Activated T-helper 1 cell treated with anti-CD3 and anti-CD28 coated beads, Interleukin-2, amount 50 U/mL, for 16 hours (primary cell): ENCODE measurements at places on chromosomes 1 and 21.

- DNase-seq, result no peak
These were observed 91.4 kb upstream of the LYPLAL1 start for GRCh38 chr1:219081943-219082925.

DNA sequence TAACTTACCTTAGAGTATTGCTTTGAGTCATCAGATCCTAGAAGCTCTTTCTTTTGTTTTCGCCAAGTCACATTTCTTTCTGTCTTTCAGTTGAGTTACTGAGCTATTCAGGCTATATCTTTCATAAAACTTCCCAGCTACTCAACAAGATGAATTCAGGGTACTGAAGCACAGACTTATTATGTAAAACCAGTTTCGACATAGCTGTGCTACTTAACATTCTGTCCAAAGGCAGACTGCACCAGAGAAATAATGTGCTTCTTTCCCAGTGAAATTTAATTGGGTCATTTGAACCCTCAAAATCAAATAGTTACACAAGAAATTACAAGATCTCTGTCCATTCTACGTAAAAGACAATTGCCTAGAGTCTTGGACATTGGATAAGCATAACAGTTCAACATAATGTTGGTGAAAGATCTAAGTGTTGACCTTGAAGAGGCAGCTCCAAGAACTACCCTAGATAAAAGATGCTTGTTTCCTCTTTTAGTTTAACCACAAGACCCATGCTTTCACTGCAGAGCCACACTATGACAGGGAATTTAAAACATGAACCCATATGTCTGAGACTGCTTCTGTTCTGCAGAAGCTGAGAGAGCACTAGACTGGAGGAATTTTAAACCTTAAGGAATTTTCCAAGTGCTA lies 163.2 kb downstream of the LRRC40 start:
- no peak for DNase-seq

- no peak for DNase-seq
These were observed 4.7 kb downstream of the AMY2B start for GRCh38 chr1:103576065-103576464.

DNA sequence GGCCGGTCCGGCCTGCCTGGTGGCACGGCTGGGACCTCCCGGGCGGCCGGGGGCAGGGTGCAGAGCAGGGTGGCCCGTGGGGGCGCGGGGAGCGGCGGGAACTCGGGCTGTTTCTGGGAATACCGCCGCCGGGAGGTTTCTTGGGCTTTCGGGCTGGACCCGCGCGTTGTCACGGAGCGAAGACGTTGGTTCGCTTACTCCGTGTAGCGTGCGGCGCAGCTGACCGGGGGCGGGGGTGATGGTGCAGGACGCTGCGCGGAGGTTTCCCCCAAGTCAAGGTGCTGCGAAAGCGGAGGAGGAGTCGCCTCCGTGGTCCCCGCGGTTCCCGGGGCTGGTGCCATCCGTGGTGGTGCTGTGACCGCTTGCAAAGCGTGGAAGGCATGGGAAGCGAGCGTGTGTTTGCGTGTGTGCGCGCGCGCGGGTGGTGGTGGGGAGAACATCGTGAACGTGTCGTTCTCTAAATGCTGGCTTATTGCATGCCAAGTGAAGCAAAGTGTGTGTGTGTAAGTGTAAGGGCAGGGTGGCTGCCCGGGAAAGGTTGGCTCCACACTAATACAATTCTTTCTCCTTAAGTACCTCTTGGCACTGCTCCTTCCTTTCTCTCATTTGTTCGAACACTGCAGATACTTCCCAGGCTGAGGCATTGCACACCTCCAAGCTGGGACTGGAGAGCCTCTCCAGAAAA lies 1.1 kb downstream of the RYR2 start:
- DNase-seq, result no peak

GRCh38 chr1:118999348-119000071 lies 11.4 kb upstream of the TBX15 start:
- no peak for DNase-seq

GRCh38 chr1:109610609-109611307 lies 8.7 kb downstream of the GNAT2 start:
- DNase-seq, result no peak

GRCh38 chr1:246492611-246493245 lies 14.4 kb downstream of the SMYD3 start:
- no peak for DNase-seq

- DNase-seq, result no peak
These were observed 9.0 kb downstream of the ATP8B2 start for GRCh38 chr1:154334079-154335024.

DNA sequence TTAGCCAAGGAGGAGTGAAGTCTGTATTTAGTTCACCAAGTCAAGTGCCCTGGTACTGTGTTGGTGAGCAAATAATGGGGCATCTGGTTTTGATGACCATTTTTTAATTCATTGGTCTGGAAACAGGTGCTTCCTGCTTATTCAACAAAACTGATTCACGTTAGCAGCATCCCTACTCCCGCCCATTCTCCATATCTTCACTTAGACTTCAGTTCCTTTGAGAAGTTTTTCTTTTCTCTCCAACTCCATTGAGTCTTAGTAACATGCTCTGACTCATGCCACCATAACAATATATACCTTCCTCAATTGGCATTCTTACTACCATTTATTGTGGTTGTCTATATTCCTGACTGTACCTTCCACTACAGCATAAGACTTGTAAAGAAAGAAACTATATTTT lies 468.9 kb downstream of the DPYD start:
- DNase-seq, result no peak

DNA sequence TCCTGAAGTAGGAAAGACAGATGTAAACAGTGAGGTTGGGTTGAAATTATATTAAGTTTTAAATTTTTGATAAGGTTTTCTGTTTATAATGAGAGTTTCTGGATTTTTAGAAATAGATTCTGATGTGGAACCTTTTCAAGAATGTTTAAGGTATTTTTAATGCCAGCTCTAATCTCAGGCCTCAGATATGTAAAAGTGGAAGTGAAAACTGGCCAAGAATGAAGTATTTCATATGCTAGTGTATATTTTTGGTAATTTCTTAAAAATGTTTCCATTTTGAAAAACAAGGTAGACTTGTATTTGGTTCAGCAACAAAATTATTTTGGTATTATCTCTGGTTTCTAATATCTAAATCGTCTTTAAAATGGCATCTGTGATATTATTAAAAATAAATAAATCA lies 14.4 kb downstream of the IFNAR1 start:
- no peak for DNase-seq

DNA sequence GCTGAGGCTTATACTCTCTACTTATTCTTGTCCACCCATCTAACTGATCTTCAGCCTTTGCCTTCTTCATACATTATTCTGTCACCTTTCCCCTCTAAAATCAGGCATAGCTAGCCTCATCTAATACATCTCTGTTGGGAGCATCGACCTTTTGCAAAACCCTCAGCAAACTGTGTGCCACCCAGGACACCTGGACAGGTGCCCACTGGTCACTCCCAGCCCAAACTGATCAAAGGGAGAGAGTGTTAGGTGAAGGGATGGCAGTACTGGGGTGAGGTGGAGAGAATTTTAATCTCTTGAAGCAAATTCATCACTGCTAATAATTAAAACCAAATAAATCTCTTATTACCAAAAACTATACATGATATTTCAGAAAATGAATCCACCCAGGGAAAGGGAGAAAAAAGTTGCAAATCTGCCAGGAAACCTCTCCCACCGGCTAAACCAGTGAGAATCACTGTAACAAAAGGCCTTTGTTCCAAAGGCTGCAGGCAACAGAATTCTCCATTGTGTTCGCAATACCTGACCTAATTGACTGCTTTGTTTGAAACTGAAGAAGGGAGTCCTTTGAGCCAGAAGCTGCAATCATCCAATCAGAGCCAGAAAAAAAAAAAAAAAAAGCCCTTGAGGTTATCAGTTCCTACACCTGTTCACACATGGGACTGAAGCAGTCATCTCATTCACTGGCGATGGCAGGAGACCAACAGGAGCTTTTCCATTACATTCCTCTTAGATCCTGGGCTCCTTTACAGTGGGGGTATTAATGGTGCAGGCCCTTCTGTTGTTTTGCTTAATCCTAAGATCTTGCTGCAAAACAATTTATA lies 172.6 kb downstream of the APP start:
- no peak for DNase-seq

GRCh38 chr1:178614286-178614685 lies 101.4 kb downstream of the TEX35 start:
- DNase-seq, result no peak

DNA sequence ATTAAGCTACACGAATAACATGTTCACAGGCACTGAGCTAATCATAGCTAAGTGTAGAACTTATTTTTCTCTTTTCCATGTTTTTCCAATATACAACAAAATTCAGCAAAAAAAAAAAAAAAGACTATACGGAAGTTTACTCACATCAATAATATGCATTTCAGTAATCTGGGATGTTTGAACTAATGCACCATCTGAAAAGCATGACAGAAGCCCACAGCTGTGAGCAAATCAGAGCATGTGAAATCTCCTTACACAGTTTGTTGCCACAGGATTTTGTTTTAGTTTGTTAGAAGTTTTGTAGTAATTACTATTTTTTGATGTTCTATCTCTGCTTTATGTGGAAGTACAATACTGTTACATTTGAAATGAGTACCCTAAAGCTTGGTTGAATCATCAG lies 1051.7 kb downstream of the TTLL7 start:
- no peak for DNase-seq

DNA sequence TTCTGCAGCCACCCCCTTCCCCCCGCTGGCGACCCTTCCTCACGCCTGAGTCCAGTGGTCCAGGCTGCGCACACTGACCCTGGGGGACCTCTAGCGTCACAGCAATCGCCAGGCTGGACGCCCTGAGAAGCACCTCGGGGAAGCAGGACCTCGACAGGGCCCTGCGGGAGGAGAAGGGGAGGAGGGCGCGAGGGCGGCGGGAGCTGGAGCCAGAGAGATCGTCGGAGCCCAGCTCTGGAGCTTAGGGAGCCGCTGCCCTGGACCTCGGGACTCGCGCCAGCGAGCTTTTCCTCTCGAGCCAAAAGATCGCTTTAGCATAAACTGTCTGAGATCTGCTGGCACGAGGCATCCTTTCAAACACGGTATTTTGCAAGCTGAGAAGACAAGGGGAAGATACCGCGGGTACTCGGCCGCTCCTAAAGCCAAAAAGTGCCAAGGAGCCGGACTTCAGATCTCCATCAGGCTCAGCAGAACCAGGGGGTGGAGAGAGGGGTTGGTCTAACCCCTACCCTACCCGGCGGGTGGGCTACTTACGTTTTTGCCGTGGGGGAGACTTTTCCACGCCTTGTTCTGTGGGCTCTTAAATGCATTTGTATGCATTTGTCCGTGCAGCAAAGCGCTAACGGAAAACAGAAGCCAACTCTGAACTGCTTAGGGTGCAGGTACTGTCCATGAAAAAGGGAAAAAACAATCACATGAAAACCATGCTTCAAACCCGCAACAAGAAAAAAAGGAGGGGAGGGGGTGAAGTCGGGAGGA lies 586 bp downstream of the COL24A1 start:
- no peak for DNase-seq

DNA sequence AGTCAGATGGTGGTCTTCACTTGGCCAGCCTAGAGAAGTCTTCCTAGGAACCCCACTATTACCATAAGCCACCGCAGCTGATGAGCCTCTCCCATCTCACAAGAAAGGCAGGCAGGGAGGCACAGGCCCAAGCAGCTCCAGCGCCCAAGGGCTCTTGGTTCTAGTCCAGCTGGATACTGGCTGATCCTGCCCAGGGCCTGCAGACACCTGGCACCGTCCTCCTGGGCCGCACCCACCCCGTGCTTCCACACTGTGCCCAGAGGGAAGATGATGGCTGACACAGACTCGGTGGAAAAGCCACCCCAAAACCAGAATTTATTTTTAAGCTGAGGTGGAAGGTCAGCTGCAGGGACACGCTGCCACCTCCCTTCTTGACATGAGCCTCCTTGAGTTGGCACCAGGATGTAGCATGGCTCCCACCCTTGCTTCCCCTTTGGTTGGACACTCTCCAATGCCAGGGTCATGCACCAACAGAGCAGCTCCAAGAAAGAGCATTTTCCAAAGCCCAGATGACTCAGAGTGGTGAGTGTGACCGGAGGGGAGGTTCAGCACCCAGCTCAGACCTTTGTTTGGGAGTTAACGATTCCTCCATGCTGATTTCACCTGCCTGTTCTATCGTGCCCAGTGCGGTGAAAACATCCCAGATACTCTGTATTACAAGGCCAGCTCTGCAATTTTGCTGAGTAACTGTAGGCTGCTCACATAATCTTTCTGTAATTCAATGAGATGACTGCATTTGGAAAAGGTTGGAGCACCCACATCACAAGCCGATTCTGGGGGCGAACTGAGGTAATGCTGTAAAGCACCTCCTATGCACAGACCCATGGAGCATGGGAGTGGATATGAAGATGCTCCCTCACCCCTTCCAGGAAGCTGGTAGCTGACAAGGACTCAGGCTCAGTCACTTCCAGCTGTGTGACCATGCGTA lies 63.1 kb upstream of the SLC2A1 start:
- DNase-seq, result no peak

GRCh38 chr1:86175756-86176155 lies 19.2 kb upstream of the COL24A1 start:
- no peak for DNase-seq

GRCh38 chr1:168483539-168483938 lies 60.3 kb downstream of the XCL2 start:
- no peak for DNase-seq

GRCh38 chr1:29271724-29272123 lies 35.4 kb downstream of the PTPRU start:
- DNase-seq, result no peak

- no peak for DNase-seq
These were observed 55.2 kb downstream of the NENF start for GRCh38 chr1:212487774-212488435.

- no peak for DNase-seq
These were observed 138.3 kb upstream of the ETS2 start for GRCh38 chr21:38667291-38667870.

DNA sequence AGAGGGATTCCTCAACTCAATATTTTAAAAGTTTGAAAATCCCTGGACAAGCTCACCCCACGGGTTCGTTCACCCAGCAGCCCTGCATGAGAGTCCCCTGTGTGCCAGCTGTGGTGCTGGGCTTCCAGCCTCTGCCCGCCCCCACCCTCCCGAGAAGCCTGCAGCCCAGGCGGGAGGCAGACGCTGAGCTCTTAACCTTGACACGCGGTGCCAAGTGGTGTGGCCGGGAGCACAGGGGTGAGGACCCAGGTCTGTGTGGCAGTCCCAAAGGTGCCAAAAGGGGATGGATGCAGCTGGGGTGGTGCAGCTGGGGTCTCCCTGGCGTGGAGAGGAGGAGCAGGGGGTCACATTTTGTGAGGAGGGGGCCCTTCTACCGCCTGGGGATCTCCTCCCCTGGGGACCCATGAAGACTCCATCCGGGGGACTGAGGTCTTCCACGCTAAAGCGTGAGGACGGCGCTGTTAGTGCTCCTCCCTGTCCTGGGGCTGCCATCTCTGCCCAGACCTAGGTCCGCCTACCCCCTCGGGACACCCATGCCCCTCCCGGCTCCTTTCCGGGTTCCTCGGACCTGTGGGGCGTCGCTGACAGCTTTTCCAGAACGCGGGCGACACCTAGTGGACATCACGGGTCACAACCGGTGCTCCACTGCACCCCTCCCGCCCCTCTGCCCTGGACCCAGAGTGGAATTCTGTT lies 12.9 kb downstream of the PLA2G2F start:
- DNase-seq, result peak; percentile 62
